NCI-H460 (cell line): ENCODE measurements at places on chromosomes 1 and 21. TPM values are rescaled to one million over a fixed set of nuclear protein-coding genes. Genes with fewer than 3 reads are reported as not detected.

DNA sequence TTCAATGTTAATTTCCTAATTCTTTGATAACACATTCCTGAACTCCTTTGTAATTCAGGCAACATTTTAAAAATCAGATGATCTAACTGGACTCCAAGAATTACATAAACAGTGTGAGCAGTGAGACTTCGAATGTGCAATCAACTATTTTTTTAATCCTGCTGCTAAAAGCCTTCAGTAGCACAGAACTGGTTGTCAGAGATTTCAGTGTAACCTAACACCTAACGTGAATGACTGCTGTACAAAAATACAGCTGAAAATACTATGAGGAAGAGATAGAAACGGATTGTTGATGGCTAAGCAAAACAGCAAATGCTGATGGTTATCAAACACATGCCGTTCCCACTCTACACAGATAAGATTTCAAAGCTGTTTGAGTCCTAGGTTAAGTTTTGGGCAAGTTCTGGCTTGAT, 46.1 kb downstream of the APP start:
- DNase-seq: no peak

GRCh38 chr21:17416139-17416538, 96.7 kb upstream of the CXADR start:
- DNase-seq: no peak

Gene AP4B1
- total RNA-seq: 9.4 and 11.9 TPM in 2 replicates

Gene KIAA0040
- 4.2 and 5.0 TPM in 2 replicates for total RNA-seq

Gene VANGL2
- total RNA-seq: 0.02 TPM in 1 of 2 replicates, not detected in the other

- DNase-seq: no peak
Measured at GRCh38 chr1:6460301-6461050, 5.5 kb downstream of the TNFRSF25 start.
